ENCODE measurements at places on chromosomes 12 and 14. TPM values are rescaled to one million over a fixed set of nuclear protein-coding genes. Genes with fewer than 3 reads are reported as not detected.

DNA sequence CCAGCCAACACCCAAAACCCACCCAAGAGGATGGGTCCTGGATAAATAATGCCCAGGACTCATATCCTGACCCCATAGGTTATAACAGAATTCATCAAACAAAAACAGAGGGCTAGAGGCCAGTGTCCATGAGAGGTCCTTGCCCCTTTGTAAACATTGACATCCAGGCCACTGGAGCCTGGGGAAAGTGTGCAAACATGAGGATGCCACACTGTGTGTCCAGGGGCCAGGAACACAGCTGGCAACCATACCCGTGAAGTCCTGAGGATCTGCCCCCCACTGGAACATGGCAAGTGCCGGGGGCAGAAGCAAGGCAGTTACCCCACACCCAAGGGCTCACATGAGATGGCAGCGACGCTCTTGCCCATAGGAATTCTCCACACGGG lies 4.2 kb upstream of the KMT2D start:
- no peak overlapping the region for H3K4me3 ChIP-seq
- H3K36me3 ChIP-seq = peaks cover 7% of the 10 kb centered on the region
- H3K27me3 ChIP-seq = no peaks in the 10 kb centered on the region
- H3K4me1 ChIP-seq = peaks cover 15% of the 10 kb centered on the region

DNA sequence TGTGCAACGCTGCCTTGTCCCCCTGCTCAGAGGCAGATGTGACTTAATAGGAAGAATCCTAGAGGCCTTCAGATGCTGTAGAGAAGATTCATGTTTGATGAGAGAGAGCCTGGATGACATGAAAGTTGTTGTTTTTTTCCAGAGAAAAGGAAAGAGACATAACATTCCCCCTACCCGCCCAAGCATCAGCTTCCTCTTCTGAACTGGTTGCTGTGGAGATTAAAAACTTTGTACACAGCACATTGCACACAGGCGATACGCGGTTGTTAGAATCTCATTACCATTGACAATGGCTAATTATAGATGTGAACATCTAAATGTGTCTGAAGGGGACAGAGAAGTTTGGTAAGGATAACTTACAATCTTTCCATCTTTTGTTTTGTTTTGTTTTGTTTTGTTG lies 13.6 kb upstream of the ETFBKMT start:
- no peaks in the 10 kb centered on the region for H3K27me3 ChIP-seq
- H3K4me3 ChIP-seq = no peak overlapping the region
- H3K27ac ChIP-seq = no peak overlapping the region
- H3K4me1 ChIP-seq = no peaks in the 10 kb centered on the region
- no peak for DNase-seq

GRCh38 chr12:19916196-19916753 lies 452.1 kb upstream of the PDE3A start:
- H3K36me3 ChIP-seq = no peaks in the 10 kb centered on the region
- H3K27ac ChIP-seq = no peak overlapping the region
- peaks cover 3% of the 10 kb centered on the region for H3K27me3 ChIP-seq
- H3K4me3 ChIP-seq = no peak overlapping the region
- H3K4me1 ChIP-seq = no peaks in the 10 kb centered on the region
- no peak for DNase-seq

DNA sequence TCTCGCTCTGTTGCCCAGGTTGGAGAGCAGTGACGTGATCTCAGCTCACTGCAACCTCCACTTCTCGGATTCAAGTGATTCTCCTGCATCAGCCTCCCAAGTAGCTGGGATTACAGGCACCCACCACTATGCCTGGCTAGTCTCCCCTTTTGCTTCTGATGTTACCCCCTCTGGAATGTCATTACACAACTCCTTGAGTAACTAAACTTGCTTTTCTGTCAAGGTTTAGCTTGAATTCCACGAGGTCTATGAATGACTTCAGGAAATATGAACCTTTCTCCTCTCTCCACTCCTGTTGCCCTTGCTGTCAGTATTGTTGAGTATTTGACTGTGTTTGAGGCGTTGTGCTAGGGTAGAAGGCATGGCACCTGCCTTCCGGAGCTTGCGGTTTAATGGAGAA lies 16.8 kb upstream of the RTRAF start:
- H3K36me3 ChIP-seq = no peaks in the 10 kb centered on the region
- no peak overlapping the region for H3K4me3 ChIP-seq
- no peaks in the 10 kb centered on the region for H3K4me1 ChIP-seq

GRCh38 chr14:97027256-97027999 lies 230.2 kb downstream of the VRK1 start:
- H3K4me1 ChIP-seq = no peaks in the 10 kb centered on the region
- no peak overlapping the region for H3K4me3 ChIP-seq
- H3K27me3 ChIP-seq = peaks cover 4% of the 10 kb centered on the region

DNA sequence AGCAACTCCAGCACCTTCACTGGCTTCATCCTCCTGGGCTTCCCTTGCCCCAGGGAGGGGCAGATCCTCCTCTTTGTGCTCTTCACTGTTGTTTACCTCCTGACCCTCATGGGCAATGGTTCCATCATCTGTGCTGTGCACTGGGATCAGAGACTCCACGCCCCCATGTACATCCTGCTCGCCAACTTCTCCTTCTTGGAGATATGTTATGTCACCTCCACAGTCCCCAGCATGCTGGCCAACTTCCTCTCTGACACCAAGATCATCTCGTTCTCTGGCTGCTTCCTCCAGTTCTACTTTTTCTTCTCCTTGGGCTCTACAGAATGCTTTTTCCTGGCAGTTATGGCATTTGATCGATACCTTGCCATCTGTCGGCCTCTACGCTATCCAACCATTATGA lies 6.8 kb downstream of the OR11G2 start:
- no peak overlapping the region for H3K4me3 ChIP-seq
- H3K27me3 ChIP-seq = no peaks in the 10 kb centered on the region
- no peaks in the 10 kb centered on the region for H3K4me1 ChIP-seq

DNA sequence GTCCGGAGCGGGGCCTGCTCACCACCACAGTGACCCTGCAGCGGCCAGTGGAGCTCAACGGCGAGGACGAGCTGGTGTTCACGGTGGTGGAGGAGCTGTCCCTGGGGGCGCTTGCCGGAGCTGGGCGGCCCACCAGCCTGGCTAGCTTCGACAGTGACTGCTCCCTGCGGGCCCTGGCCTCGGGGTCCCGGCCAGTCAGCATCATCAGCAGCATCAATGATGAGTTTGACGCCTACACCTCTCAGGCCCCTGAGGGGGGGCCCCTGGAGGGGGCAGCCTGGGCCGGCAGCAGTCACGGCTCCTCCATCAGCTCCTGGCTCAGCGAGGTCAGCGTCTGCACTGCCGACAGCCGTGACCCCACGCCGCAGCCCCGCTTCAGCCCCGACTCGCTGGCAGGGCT lies 37.4 kb downstream of the KIF26A start:
- no peak overlapping the region for H3K4me3 ChIP-seq
- no peaks in the 10 kb centered on the region for H3K4me1 ChIP-seq
- no peak overlapping the region for H3K27ac ChIP-seq
- no peaks in the 10 kb centered on the region for H3K36me3 ChIP-seq
- no peak for DNase-seq

DNA sequence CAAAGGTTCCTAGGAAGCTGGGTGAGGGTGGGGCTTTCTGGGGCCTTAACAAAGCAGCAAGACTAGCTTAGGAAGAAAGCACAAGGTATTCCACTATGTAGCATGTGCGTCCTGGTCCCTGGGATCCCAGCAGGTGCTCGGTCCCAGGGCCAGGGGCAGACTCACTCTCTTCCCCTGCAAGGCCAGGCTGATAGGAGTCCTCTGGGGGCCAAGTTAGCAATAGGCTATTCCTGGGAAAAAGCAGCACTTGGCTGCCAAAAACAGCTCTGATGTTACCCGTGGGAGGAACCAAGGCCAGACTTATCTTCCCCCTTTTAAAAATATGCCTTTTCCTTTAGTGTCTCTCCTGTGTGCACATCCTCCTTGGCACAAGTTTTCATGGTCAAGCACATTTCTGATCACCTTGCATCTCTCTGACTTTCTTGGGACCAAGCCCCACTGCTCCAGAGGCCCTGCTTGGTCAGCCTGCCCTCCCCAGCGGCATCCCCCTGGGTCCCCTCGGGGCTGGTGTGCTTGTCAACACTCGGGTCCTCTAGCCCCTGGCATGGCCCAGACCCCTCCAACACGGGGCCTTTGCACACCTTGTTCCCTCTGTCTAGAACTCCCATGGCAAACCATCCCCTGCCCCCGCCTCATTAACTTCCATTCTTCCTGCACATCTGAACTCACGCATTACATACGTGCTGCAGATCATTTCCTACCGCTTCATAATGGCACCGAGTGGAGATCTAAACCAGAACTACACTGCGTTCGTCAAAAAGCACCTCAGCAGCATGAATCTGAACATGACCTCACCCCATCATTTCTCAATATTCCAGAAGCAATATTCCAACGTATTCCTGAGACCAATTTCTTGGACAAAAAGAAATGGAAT lies 21.9 kb downstream of the CCDC92 start:
- no peaks in the 10 kb centered on the region for H3K4me1 ChIP-seq
- no peak for DNase-seq
- no peak overlapping the region for H3K27ac ChIP-seq

DNA sequence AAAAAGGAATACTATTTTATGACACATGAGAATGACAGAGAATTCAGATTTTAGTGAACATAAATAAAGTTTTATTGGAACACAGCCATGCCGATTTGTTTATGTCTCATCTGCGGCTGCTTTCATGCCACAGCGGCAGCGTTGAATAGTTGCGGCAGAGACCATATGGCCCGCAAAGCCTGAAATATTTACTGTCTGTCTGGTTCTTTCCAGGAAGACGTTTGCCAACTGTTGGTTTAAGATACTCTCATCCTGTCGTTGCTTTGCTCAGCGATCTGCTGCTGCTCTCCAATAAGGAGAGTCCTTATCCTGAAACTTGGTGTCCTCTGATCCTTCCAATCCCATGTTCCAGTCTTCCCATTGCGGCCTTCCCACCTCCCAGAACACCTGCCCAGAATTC lies 89.9 kb downstream of the SLC24A4 start:
- H3K27ac ChIP-seq = no peak overlapping the region
- H3K4me3 ChIP-seq = no peak overlapping the region
- H3K4me1 ChIP-seq = no peaks in the 10 kb centered on the region
- H3K27me3 ChIP-seq = no peaks in the 10 kb centered on the region

- H3K4me1 ChIP-seq = no peaks in the 10 kb centered on the region
- H3K27me3 ChIP-seq = no peaks in the 10 kb centered on the region
- no peak overlapping the region for H3K4me3 ChIP-seq
- no peaks in the 10 kb centered on the region for H3K36me3 ChIP-seq
These were observed 17.0 kb upstream of the WNT5B start for GRCh38 chr12:1611803-1612572.

- H3K4me3 ChIP-seq = no peak overlapping the region
- H3K27ac ChIP-seq = no peak overlapping the region
- H3K36me3 ChIP-seq = no peaks in the 10 kb centered on the region
- DNase-seq = no peak
- no peaks in the 10 kb centered on the region for H3K4me1 ChIP-seq
These were observed 107.1 kb downstream of the TMTC2 start for GRCh38 chr12:82793751-82794281.

- no peaks in the 10 kb centered on the region for H3K36me3 ChIP-seq
- H3K4me1 ChIP-seq = no peaks in the 10 kb centered on the region
- H3K4me3 ChIP-seq = no peak overlapping the region
- DNase-seq = no peak
- no peak overlapping the region for H3K27ac ChIP-seq
- no peaks in the 10 kb centered on the region for H3K27me3 ChIP-seq
These were observed 48.0 kb downstream of the ETNK1 start for GRCh38 chr12:22672951-22673350.

DNA sequence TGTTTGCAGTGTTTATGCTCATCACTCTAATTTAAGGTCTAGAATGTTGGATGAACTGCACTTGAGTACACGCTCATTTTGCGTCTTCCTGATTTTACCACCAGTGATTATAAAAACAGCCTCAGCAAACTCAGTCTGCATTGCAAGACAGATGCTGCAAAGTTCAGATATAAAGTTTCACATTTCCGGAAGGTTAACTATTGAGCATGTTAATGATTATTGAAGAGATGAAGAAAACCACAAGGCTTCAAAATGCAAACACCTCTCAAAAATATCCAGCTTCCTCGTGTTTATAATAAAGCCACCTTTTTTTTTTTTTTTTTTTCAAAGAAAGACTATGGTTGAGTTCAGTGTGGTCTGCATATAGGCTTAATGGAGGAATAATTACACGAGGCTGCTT lies 92.1 kb upstream of the BMP4 start:
- no peak for DNase-seq
- H3K4me3 ChIP-seq = no peak overlapping the region
- H3K4me1 ChIP-seq = no peaks in the 10 kb centered on the region
- no peaks in the 10 kb centered on the region for H3K36me3 ChIP-seq

DNA sequence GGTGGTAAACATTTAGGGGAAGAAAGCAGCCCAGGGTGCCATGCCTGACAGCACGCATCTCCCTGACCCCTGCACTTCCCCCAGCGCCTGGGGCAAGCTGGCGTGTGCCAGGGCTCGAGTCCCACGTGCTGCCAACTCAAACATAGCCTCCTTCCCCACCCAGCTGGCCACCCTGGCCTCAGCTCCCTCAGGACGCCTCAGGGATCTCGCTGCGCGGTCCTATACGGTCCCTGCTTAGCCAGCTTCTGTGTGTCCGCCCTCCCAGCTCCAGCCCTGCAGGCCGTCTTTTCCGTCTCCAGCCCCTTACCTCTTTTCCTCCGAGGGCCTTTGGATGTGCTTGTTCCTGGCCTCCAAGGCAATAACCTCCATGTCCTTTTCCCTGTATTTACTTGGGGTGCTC lies 71.0 kb downstream of the TESC start:
- H3K36me3 ChIP-seq = peaks cover 4% of the 10 kb centered on the region
- no peak overlapping the region for H3K27ac ChIP-seq
- no peaks in the 10 kb centered on the region for H3K4me1 ChIP-seq
- no peak for DNase-seq
- H3K27me3 ChIP-seq = no peaks in the 10 kb centered on the region

DNA sequence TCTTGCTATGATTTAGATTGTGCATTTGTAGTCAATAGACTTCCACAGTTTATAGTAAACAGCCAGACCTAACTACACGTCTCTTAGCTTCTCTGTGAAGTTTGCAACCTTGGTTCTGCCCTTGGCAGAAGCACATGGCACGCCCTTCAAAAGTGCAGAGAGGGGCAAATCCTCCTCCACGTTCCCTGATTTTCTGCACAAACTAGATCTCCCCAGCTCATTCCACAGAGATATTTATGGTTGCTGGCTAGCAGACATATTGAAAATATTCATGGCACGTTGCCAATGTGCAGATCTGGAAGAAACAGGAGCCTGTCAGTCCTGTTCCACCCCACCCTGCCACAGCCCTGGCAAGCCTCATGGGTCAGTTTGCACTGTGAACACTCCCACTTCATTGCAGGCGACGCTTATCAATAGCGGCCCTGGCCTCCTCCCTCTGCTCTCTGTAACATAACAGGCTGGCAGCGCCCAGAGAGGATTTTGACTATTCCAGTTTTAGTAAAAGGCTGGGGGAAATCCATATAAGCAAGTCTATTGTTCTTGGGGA lies 6.5 kb upstream of the LGALS3 start:
- no peaks in the 10 kb centered on the region for H3K4me1 ChIP-seq
- no peak overlapping the region for H3K27ac ChIP-seq
- no peak overlapping the region for H3K4me3 ChIP-seq

The FAM222A gene
- total RNA-seq = 0.38 TPM

The MLF2 gene
- total RNA-seq = 141 TPM

The PARP2 gene
- 15.3 TPM for total RNA-seq

The RD3L gene
- not detected for total RNA-seq

The LPCAT3 gene
- 16.7 TPM for total RNA-seq

The ITPR2 gene
- 44.9 TPM for total RNA-seq

The ELK3 gene
- 29.4 TPM for total RNA-seq

The ING4 gene
- total RNA-seq = 37.8 TPM

The RPGRIP1 gene
- total RNA-seq = 1.5 TPM

The TAS2R8 gene
- total RNA-seq = not detected

Measured in naive thymus-derived CD4-positive, alpha-beta T cell (primary cell).